ENCODE measurements at places on chromosomes 3 and 15. TPM values are rescaled to one million over a fixed set of nuclear protein-coding genes. Genes with fewer than 3 reads are reported as not detected.

DNA sequence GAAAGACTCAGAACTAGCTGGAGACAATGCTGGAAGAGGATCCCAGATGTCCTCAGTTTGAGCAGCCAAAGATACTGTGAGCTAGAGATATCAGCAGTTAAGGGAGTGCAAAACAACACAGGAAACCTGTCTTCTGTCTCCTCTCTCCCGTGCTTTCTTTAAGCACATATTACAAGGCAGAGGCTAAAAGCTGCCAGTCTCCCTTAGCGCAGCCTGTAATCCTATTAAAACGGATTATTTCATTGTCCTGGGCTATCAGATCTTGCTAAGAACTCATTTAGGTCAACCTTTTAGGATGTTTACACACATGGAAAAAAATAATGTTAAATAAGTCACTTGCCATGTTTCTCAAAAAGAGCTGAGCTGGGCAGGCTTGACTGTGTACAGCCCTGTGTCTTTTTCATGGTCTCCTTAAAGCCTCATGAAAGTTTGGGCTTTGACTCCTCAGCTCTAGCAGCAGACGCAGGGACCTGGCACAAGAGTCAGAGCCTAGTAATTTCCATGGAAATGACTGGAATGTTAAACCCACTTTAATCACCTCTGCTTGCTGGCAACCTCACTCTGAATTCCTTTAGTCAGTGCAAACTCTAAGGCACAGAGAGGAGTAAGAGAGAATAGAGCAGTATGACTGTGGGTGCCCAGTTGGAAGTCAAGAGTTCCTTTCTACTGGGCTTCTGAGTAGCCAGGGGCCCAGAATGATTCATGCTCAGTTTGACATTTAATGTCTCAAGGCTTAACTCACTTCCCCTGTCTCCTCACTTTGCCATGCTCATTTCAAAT, 491.9 kb downstream of the NTRK3 start:
- no peaks in the 10 kb centered on the region for H3K36me3 ChIP-seq
- H3K27me3 ChIP-seq, result no peaks in the 10 kb centered on the region
- no peak overlapping the region for H3K27ac ChIP-seq
- DNase-seq, result no peak
- H3K4me1 ChIP-seq, result no peaks in the 10 kb centered on the region

GRCh38 chr3:25365636-25366035, 62.4 kb upstream of the RARB start:
- H3K36me3 ChIP-seq, result no peaks in the 10 kb centered on the region
- H3K4me1 ChIP-seq, result no peaks in the 10 kb centered on the region
- DNase-seq, result no peak
- H3K4me3 ChIP-seq, result no peak overlapping the region

DNA sequence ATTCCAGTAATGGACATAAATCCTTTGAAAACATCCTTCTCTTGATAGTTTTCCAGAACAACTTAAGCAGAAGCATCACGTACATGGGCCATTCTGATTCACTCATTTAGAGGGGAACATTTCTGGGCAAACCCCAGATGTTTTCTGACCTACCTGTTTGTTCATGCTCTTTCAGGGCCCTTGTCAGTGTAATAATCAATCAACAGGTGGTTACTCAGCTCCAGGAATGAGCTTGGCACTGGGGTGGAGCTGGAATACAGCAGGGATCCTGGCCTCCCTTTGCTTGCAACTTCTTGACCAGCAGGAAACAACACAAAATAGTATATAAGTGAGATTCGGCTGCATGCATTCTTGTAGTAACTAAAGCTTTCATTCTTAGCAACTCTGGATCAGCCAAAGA, 9.2 kb upstream of the UBE2E1 start:
- H3K27me3 ChIP-seq, result no peaks in the 10 kb centered on the region
- no peaks in the 10 kb centered on the region for H3K4me1 ChIP-seq
- H3K27ac ChIP-seq, result no peak overlapping the region
- no peak for DNase-seq
- no peak overlapping the region for H3K4me3 ChIP-seq
- H3K36me3 ChIP-seq, result no peaks in the 10 kb centered on the region

PARP16 gene
- total RNA-seq, result 9.9 TPM

ISLR2 gene
- total RNA-seq, result 0.27 TPM

GRCh38 chr3:130405956-130406355, 60.5 kb downstream of the COL6A5 start:
- H3K4me1 ChIP-seq, result no peaks in the 10 kb centered on the region
- no peak overlapping the region for H3K27ac ChIP-seq
- no peaks in the 10 kb centered on the region for H3K36me3 ChIP-seq
- H3K4me3 ChIP-seq, result no peak overlapping the region
- H3K27me3 ChIP-seq, result no peaks in the 10 kb centered on the region
- DNase-seq, result no peak

- no peaks in the 10 kb centered on the region for H3K27me3 ChIP-seq
- H3K4me1 ChIP-seq, result no peaks in the 10 kb centered on the region
- no peaks in the 10 kb centered on the region for H3K36me3 ChIP-seq
- no peak overlapping the region for H3K4me3 ChIP-seq
- no peak for DNase-seq
These were observed 250.5 kb downstream of the SHQ1 start for GRCh38 chr3:72597756-72598195.

GRCh38 chr3:50926868-50927267, 252.1 kb downstream of the DOCK3 start:
- no peak overlapping the region for H3K27ac ChIP-seq
- no peaks in the 10 kb centered on the region for H3K4me1 ChIP-seq
- no peaks in the 10 kb centered on the region for H3K27me3 ChIP-seq
- no peak for DNase-seq

DNA sequence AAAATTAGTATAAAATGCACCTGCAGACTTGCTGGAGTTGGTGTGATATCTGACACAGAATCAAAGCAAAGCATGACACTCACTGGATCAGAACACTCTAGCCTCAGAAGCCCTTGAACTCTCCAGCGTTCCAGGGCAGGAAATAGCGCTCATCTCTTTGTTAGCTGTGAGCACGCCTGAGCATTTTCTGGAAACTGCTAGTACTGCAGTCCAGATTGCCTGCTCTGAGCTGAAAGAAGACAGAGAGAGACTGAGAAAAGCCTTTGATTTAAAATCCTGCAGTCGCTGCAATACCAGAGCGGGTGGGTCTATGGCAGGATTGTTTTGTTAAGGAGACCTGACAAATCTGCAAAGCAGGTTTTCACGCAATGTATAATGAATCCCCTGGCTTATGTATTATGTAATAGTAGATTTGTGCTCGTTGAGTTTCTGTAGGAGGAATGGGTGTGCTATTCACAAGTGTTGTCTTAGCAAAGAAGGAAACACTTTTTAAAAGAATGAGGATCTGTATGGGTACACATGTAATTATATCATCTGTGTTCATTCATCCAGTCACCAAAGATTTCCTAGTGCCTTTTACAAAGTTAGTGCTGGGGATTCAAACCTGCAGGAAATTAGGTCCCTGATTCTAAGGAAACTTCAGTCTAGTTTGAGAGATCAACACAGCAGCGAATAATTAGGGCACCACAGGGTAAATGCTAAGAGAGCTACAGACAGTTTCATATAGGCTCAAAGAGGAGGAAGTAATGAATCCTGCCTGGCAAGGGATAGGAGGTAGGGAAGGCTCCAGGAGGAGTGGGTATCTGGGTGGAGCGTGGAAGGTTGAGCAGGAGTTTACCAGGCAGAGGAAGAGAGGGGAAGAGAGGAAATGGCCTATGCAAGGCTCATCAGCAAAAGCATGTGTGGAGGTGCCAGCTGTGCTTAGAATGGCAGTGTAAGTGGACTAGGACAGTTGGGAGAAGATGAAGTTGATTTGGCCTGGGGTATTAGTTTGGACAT, 26.1 kb upstream of the MGLL start:
- no peaks in the 10 kb centered on the region for H3K4me1 ChIP-seq
- no peaks in the 10 kb centered on the region for H3K27me3 ChIP-seq
- no peak for DNase-seq
- no peak overlapping the region for H3K4me3 ChIP-seq
- no peaks in the 10 kb centered on the region for H3K36me3 ChIP-seq

GRCh38 chr15:69979262-69979661, 118.5 kb downstream of the TLE3 start:
- no peaks in the 10 kb centered on the region for H3K36me3 ChIP-seq
- no peak for DNase-seq
- H3K4me1 ChIP-seq, result no peaks in the 10 kb centered on the region
- H3K27me3 ChIP-seq, result no peaks in the 10 kb centered on the region
- no peak overlapping the region for H3K4me3 ChIP-seq

CCRL2 gene
- total RNA-seq, result 10.9 TPM

DNA sequence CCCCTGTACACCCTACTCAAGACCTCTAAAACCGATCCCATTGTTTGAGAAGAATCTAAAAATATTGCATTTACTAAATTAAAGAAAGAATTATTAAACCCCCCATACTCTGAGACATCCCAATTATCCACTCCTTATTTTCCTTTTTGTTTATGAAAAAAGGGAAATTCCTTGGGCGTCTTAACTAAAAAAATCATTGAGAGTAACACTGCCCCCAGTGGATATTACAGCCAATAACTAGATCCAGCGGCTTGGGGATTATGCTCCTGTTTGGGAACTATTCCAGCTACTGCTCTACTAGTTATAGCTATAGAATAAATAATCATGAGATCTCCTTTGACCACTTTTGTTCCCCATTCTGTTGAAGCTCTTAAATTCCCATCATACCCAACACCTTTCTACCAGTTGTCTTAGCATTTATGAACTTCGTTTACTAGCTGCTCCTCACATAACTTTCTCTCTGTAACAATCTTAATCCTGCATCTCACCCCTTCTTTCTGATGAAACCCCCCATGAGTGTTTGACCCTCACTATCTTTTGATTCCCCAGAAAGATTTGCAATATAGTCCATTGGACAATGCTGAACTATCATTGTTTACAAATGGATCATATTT, 12.7 kb upstream of the CFAP91 start:
- no peaks in the 10 kb centered on the region for H3K36me3 ChIP-seq
- H3K27me3 ChIP-seq, result no peaks in the 10 kb centered on the region
- DNase-seq, result no peak
- H3K4me1 ChIP-seq, result no peaks in the 10 kb centered on the region

TPRG1 gene
- 1.8 TPM for total RNA-seq

GRCh38 chr3:177466074-177466473, 268.8 kb upstream of the TBL1XR1 start:
- H3K4me1 ChIP-seq, result no peaks in the 10 kb centered on the region
- DNase-seq, result no peak
- H3K36me3 ChIP-seq, result no peaks in the 10 kb centered on the region
- H3K27ac ChIP-seq, result no peak overlapping the region
- H3K27me3 ChIP-seq, result no peaks in the 10 kb centered on the region

GRCh38 chr3:38556640-38557358, 60.7 kb downstream of the EXOG start:
- no peak for DNase-seq
- H3K36me3 ChIP-seq, result no peaks in the 10 kb centered on the region
- no peaks in the 10 kb centered on the region for H3K27me3 ChIP-seq

DNA sequence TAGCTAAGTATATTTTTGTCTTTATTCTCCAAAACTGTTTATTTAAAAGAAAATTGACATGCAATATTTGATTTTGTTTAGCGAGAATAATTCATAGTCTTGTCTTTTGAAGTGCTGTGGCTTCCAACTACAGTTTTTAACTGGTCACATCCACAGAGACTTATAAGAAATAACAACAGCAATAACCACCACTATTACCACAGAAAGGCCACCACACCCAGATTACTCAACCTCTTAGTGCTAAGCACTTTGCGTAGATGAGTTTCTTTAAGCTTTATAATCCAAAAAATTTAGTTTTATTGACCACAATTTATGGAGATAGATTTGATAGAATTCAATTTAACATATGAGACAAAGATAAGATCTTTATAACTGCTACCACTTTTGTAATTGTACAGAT, 468.4 kb upstream of the UBE2E2 start:
- H3K36me3 ChIP-seq, result no peaks in the 10 kb centered on the region
- peak overlapping the region; percentile 5 for H3K27ac ChIP-seq
- H3K4me1 ChIP-seq, result no peaks in the 10 kb centered on the region

DNA sequence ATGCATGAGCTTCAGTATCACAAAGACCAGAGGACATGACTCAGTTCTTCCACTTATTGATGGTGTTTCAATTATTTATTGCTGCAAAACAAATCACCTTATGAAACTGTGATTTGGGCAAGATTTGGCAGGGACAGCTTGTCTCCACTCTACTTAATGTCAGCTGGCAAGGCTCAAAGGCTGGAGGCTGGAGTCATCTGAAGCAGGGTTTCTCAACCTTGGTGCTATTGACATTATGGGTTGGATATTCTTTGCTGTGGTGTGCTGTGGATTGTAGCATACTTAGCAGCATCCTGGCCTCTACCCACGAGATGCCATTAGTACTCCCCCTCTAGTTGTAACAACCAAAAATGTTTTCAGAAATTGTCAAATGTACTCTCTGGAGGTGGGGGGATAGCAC, 138.8 kb upstream of the PEX5L start:
- H3K27ac ChIP-seq, result no peak overlapping the region
- no peaks in the 10 kb centered on the region for H3K4me1 ChIP-seq
- H3K36me3 ChIP-seq, result no peaks in the 10 kb centered on the region
- DNase-seq, result no peak
- H3K4me3 ChIP-seq, result no peak overlapping the region

DNA sequence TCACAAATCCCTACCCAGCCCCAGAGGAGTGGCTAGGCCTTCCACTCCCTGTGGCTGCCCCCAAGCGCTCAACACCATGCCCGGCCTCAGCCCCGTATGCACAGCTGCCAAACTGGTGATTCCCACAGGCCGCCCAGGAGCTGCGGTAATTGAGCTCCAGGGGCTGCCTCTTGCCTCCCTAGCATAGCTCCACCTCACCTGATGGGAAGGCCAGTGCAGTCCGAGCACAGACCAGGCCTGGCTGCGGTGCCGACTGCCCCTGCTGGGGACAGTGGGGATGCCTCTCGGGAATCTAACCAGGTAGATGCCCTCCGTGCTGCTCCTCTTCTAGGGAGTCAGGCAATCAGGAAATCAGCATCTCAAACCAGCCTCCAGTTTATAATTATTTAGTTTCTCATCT, 25.9 kb downstream of the SCN5A start:
- no peaks in the 10 kb centered on the region for H3K27me3 ChIP-seq
- H3K36me3 ChIP-seq, result no peaks in the 10 kb centered on the region

GRCh38 chr15:67895237-67895636, 55.4 kb upstream of the RNU6-1 start:
- no peak overlapping the region for H3K27ac ChIP-seq
- H3K4me3 ChIP-seq, result no peak overlapping the region
- H3K27me3 ChIP-seq, result no peaks in the 10 kb centered on the region
- DNase-seq, result no peak
- no peaks in the 10 kb centered on the region for H3K36me3 ChIP-seq

DNA sequence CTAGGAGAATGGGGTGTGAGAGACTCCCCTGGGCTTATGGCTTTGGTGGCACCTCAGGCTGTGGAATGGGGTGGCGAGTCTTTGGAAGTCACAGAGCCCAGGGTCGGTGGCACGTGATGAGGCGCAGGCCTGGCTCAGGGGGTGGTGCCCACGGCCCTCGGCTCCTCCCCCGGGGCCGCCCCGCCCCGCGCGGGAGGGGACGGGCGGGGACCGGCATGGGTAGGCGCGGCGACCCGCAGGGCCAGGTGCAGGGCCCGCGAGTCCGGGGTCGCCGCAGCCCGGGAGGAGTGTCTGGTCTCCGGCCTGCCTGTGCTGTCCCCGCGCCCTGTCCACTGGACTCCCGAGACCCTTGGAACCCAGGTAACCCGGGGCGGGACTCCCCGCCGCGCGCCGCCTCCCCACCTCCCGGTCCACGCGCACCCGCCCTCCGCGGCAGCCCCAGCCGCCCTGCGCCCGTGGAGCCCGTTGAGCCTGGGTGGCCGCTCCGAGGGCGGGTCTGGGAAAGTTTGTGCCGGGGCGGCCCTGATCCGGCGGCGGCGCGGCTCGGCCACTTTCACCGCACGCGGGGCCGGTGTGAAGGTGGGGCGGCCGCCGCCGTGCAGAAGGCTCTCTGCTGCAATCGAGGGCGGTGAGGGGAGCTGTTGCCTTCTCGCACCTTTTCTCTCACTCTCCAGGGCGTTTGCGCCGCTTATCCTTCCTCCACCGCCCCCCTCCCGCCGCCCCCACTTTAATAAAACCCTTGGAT, at the start of gene PAQR5:
Gene PAQR5 (plus strand): TSS at position 216 of the 745 bp plus-strand sequence. CDS start 61,169 bp downstream, outside the sequence.
- peak within 1 kb of the TSS; percentile 72 for H3K4me3 ChIP-seq
- H3K27ac ChIP-seq, result peak within 1 kb of the TSS; percentile 17
- no peaks in the 10 kb centered on the region for H3K4me1 ChIP-seq
- peak; percentile 77 for DNase-seq
- H3K36me3 ChIP-seq, result no peaks in the 10 kb centered on the region
- no peaks in the 10 kb centered on the region for H3K27me3 ChIP-seq

Measured in colonic mucosa (tissue), 4 donors.